ENCODE measurements at places on chromosomes 6 and 20.

- DNase-seq = no peak
These were observed 662.4 kb downstream of the EPHA7 start for GRCh38 chr6:92756912-92757311.

GRCh38 chr20:21389368-21389767 is 8.0 kb downstream of the NKX2-4 start:
- DNase-seq = no peak

DNA sequence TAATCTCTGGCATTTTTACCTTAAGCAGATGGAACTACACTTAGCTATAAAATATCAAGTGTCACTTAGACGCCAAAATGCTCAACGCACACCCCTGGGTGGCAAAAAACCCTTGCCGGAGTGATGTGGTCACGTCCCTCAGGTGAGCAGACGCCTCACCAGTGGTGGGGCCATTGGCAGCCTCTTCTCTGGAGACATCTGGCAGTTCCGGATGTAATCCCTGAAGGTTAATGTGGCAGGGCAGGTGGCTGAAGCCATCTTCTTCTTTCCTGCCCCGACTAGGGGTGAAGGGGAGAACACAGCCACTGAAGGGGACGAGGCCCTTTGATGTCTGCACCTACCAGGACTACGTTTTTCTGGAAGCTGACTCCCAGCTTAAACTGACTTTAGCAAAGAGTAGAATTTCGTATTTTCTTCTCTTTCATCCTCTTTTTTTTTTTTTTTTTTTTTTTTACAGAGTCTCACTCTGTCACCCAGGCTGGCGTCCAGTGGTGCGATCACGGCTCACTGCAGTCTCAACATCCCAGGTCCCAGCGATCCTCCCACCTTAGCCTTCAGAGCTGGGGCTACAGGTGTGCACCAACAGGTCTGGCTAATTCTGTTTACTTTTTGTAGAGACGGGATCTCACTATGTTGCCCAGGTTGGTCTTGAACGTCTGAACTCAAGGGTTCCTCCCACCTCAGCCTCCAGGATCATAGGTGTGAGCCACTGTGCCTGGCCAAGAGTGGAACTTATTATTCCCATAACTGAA is 152.1 kb downstream of the TTLL2 start:
- no peak for DNase-seq

DNA sequence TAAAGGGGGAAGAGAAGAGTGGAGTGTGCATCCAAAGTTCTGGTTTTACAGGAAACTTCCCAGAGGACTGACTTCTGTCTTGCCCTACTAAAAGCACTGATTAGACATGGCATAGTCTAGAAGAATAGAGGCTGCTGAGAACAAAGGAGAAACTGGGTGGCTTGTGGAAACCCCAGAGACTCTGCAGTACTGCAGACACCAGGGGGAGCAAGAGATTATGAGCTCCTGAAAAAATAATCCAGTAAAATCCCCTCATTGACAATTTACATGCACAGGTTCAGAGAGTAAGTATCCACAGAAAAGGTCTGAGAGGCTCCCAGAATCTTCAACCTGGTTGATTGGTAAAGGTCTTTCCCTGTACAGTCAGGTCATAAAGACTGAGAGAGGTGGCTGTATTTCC is 48.7 kb upstream of the CLVS2 start:
- no peak for DNase-seq

DNA sequence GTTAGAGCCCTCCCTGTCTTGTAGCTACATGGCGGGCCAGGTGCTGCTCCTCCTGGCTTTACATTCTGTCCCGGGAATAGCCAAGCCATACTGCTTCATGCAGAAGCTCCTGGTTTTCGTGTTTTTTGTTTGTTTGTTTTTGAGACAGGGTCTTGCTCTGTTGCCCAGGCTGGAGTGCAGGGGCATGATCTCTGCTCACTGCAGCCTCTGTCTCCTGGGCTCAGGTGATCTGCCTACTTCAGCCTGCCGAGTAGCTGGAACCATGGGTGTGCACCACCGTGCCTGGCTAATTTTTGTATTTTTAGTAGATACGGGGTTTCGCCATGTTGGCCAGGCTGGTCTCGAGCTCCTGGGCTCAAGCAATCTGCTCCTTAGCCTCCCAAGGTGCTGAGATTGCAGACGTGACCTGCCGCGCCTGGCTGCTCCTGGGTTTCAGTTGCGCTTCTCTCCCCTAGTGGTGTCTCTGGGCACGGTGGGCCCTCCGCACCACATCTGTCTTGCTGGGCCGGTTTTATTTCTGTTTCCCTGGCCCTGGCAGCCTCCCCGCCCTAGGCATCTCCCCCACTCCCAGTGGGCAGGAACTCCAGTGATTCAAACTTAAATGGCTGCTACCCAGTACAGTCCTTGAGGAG is 12.9 kb downstream of the CDYL start:
- no peak for DNase-seq

GRCh38 chr6:149922642-149923326 is at the start of gene RAET1G:
Gene RAET1G, minus strand, starts transcription at chr6:149923121. Its CDS starts 111 bp downstream, at chr6:149923010.
- peak; percentile 84 for DNase-seq

GRCh38 chr6:166463359-166464067 is 80.8 kb upstream of the MPC1 start:
- DNase-seq = no peak

GRCh38 chr6:42165016-42165415 is 8.1 kb upstream of the GUCA1A start:
- DNase-seq = no peak

DNA sequence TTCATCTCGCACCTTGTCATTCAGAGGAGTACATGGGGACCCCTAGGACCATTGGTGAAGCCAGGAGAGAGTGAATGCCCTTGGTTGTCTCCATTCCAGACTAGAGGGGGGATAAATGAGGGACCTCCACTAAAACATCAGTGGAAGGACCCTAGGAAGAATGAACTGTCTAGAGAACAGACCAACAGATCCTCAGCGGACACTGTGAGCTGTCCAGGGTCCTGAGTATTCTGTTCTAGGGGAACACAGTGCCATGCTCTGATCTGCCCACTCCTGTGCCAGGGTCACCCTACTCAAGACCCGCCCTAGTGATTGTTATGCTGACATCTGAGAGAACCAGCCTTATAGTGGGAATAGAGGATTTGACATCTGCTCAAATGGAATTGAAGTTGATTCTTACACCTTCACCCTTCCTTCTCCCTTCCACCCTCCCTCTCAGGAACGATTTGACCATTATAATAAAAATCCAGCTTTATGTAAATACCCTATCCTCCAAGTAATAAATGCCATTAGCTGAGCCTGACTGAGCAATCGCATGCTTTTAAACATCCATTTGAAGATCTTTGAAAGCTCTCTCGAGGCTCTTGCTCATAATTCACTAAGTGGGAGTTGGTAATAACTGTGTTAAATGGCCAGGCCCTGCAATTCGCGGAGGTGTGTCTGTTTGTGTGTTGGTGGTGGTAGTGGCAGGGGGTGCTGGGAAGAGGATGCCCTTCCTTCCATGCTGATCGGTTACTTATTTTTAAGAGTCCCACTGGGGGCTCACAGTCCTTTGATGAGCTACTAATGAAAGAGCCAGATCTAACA is 43.6 kb upstream of the SLC32A1 start:
- no peak for DNase-seq

GRCh38 chr20:25082498-25082873 is 545 bp upstream of the VSX1 start:
- no peak for DNase-seq

GRCh38 chr6:43972179-43972912 is 154.9 kb downstream of the MRPL14 start:
- DNase-seq = no peak

GRCh38 chr20:8388141-8388540 is 256.1 kb downstream of the PLCB1 start:
- peak; percentile 56 for DNase-seq

GRCh38 chr20:420721-421574 is 12.8 kb downstream of the RBCK1 start:
- DNase-seq = no peak

- DNase-seq = no peak
These were observed 41.8 kb downstream of the KCNS1 start for GRCh38 chr20:45059022-45059728.

DNA sequence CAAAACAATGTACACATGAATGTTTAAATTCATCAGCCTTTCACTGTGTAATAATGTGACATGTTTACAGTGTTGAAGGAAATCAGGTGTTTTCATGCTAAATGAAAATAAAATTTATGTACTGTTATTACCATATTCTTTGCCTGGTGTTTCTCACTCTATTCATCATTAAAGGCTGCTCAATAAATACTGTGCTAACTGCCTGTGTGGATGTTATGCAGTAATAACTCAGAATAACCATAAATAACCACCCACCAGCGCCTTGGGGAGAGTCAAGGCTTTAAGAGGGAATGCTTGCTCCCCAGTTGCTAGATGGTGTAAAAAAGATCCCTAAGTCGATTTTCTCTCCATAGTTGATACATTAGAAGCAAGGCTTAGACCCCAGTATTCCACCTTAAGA is 299.9 kb downstream of the EYA4 start:
- DNase-seq = no peak

DNA sequence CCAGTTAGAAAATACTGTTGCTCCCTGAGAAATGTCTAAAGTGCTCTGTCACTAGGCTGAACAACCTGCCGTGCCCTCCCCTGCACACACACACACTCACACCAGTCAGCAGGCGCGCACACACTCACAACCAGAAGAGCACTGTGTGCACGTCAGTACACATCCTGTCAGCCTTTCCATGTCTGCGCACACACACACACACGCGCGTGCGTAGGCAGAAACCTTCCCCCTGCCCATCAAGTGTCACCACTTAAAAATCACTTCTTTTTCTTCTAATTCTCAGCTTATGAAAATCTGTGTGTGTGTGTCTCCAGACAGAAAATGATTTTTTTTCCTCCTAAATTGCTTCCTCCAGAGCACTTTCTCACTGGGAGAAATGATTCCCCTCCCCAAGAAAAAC is 100.3 kb downstream of the EDN3 start:
- no peak for DNase-seq

- DNase-seq = no peak
These were observed 43.3 kb downstream of the IL20RA start for GRCh38 chr6:137001299-137001976.

- DNase-seq = no peak
These were observed 169.9 kb downstream of the QRSL1 start for GRCh38 chr6:106799031-106799894.

GRCh38 chr20:40320517-40321011 is 368.5 kb downstream of the MAFB start:
- DNase-seq = no peak

- DNase-seq = no peak
These were observed 9.6 kb downstream of the VSX1 start for GRCh38 chr20:25072226-25072811.

DNA sequence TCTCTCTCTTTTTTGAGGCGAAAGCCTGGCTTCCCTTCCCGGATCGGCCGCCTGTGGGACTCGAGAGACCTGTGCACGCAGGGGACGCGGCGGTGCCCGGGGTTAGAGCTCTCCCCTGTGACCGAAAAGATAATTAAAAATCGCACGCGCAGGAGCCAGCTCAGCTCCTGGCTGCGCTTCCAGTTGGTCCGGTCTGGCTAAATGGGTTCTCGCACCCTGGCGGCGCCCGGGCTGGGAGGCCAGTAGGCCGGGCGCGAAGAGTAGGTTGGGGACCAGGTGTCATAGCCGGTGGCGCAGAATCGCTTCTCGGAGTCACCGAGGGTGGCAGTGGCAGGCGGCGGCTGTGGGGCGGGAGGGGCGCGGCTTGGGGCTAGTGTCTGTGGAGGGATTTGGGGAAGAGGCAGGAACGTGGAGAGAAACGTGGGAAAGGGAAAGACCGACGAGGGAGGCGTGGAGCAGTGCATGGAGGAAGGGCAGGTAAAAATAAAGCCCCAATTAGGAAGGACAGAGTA is 41.9 kb upstream of the SUPT3H start:
- no peak for DNase-seq

DNA sequence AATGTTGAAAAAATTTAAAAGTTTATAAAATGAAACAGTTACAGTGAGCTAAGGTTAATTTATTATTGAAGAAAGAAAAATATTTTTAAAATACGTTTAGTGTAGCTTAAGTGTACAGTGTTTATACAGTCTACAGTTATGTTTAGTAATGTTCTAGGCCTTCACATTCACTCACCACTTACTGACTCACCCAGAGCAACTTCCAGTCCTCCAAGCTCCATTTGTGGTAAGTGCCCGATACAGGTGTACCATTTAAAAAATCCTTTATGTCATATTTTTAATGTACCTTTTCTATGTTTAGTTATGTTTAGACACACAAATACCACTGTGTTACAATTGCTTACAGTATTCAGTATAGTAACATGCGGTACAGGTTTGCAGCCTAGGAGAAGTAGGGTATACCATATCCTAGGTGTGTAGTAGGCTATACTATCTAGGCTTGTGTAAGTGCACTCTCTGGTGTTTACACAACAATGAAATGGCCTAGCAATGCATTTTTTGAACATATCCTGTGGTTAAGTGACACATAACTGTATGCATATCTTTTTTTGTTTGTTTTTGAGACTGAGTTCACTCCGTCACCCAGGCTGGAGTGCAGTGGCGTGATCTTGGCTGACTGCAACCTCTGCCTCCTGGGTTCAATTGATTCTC is 26.3 kb downstream of the FLRT3 start:
- DNase-seq = no peak

Measured in NCI-H1048 (cell line).